ENCODE measurements at places on chromosomes 5 and 9.

GRCh38 chr9:137460363-137461315 is 1.5 kb upstream of the NSMF start:
- no peak for DNase-seq

- DNase-seq = no peak
These were observed 129.1 kb downstream of the PDZD2 start for GRCh38 chr5:31768046-31768445.

GRCh38 chr9:17116400-17116837 is 18.4 kb upstream of the CNTLN start:
- DNase-seq = no peak

- DNase-seq = no peak
These were observed 617.4 kb downstream of the SLCO4C1 start for GRCh38 chr5:101678481-101679193.

- DNase-seq = no peak
These were observed 21.6 kb upstream of the RASA1 start for GRCh38 chr5:87246061-87246460.

DNA sequence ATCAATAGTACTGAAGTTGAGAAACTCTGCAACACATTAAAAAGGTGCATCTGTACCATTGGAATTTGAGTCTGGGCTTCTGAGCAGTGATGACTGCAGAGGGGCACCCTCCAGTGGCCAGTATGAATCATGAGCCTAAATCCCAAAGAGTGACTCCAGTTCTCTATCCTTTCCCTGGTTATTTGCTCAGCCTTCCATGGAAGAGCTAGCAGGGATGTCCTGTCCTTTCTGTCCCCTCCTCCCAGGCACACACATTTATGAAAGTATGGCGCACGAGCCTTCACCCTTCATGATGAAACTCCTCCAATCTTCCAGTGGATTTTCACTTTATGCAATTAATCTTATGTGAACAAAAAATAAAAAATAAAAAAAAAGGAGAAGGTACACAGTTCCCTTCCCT is 81.0 kb downstream of the ESM1 start:
- no peak for DNase-seq
